ENCODE measurements at places on chromosomes 7 and 10.

- no peak for DNase-seq
Observed at GRCh38 chr7:34162027-34162565, 256.8 kb downstream of the BMPER start.

GRCh38 chr10:103949728-103950127 lies 17.2 kb upstream of the SLK start:
- DNase-seq: no peak

DNA sequence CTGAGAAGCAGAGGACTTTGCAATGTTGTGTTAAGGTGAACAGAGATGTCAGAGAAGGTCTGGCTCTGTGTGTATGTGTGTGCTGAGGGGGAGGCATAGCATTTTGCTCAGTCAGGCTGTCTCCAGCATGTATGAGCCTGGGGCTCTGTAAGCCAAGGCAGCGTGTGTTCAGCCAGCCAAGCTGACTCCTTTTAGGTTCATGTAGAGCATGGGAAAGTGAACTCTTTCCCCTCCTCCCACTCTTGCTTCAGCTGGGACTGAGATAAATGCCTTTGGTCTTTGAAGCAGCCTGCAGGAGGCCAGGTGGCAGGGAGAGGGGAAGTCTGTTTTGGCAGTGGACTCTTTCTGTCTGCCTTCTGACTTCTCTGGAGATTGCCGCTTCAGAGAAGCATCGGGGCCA lies 3.8 kb downstream of the SFXN2 start:
- no peak for DNase-seq

GRCh38 chr10:87862679-87863052 lies 667 bp downstream of the KLLN start:
- no peak for DNase-seq

DNA sequence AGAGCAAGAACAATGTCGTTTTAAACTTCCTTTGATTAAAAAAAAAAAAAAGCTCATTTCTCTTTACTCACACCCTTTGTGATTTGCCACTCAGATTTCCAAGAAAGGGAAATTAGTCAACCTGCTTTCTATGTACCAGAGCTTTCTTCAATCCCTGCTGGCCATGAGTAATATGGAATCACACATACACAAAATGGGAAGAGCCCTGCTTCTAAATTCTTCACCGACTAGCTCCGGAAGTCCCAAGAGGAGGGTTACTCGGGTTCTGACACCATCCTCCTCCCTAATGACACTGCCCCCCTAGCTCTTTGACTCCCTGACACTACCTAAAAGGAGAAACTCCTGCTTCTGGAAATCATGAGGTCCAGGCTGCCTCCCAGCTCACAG lies 81.8 kb upstream of the SFMBT2 start:
- no peak for DNase-seq

DNA sequence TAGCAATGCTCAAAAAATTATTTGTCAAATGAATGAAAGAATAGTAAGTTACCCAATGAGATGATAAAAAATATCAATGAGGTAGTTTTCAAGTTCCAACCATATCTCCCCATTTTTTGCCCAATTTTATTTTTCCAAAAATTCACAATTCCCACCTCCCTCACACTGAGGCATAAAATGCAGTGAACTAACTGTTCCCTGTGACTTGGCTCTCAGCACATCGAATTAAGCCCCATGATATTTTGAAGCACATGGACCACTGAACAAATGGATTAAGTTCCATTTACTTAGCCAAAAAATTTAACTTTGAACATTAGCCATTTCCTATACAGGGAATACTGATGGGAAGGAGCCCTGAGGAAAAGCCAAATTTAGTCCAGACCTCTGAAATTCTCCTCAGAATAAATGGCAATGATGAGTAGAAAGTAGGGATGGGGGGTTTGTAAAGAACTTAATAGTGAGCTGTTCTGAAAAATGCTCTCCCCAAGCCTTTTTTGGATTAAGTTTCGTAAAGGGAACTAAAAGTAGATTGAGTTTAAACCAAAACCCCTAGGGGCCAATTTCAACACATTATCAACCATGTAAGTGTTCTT lies 166.3 kb upstream of the GRM3 start:
- DNase-seq: no peak

DNA sequence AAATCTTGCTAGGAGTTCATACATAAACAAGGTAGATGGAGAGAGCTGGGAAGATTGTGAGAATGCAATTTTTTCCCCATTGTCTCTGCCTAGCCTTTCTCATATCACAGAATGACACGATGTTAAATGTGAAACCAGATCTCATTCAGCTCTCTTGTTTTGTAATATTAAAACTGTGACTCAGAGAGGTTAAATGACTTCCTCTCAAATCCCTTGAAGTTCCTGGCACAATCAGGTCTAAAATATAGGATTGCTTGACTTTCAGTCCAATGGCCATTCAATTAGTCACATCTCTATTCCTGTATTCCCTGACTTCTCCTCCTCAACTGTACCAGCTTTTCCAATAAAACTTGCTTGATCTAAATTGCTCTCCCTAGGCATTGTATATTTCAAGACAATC lies 3.1 kb downstream of the ANKRD22 start:
- peak; percentile 64 for DNase-seq

GRCh38 chr7:35694161-35694783 lies 663 bp downstream of the HERPUD2 start:
- no peak for DNase-seq

- DNase-seq: no peak
Observed at GRCh38 chr10:5526691-5527331, 2.0 kb downstream of the CALML3 start.

GRCh38 chr10:21520509-21520908 lies 5.0 kb downstream of the SKIDA1 start:
- DNase-seq: no peak

GRCh38 chr10:78838141-78838657 lies 230.6 kb upstream of the ZMIZ1 start:
- no peak for DNase-seq

DNA sequence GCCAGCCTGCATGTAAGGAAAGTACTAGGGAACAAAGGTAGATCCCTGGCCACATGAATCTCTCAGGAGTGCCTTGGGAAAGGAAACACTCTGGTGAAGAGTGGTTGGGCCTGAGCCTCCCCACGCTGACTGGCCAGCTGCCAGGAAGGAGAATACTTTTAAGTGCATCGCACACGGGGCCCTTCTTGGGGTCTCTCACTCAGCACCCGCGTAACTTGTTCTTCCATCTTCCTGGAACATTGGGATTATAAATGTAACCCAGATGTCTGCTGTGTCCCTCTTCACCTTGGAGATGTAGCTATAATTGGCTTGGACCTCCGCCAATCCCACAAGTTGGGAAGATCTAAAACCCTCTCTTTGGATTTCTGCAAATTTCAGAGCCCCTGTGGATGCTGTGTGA lies 4.4 kb upstream of the GLI3 start:
- no peak for DNase-seq

GRCh38 chr7:116988363-116988989 lies 35.2 kb downstream of the ST7 start:
- no peak for DNase-seq

- no peak for DNase-seq
Observed at GRCh38 chr7:150404172-150404804, 25.2 kb downstream of the ZNF775 start.

GRCh38 chr7:56250135-56250534 lies 133.9 kb upstream of the NUPR2 start:
- no peak for DNase-seq

DNA sequence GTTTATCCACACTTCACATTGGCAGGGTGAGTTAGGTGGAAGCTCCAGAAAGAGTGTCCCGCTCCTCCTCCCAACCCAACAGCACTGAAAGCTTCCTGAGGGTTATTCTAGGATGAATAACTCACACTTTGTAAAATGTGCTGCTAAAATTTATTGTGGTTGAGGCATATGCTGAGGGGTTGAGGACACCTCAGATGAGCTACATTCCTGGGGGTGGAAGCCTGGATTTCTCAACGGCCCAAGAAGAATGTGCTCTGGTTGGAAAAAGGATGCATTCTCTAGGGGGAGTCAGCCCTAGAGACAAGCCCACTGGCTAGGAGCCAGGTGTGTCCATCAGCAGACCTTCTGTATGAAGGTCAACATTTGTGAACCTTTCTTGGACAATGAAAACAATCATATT lies 91.5 kb upstream of the PDE1C start:
- DNase-seq: peak; percentile 75

- peak; percentile 90 for DNase-seq
Observed at GRCh38 chr10:118692872-118693271, 61.9 kb downstream of the CACUL1 start.

DNA sequence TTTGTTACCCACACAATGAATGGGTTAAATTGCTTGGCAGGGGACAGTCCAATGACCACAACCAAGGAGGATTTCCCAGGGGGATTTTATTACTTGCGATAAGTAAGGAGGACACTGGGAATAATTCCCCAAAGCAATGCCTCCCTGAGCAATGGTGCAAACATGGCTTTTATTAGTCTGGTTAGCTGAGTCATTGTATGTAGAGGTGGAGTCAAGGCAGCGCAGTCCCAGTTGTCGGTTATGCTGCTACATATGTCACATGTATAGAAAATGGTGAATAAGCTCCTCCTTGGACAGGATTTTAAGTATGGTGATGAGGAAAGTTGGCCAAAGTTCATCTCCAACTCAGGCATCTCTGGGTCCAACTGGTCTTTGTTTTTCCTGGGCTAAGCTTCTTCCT lies 3.9 kb upstream of the TRIM4 start:
- DNase-seq: no peak

DNA sequence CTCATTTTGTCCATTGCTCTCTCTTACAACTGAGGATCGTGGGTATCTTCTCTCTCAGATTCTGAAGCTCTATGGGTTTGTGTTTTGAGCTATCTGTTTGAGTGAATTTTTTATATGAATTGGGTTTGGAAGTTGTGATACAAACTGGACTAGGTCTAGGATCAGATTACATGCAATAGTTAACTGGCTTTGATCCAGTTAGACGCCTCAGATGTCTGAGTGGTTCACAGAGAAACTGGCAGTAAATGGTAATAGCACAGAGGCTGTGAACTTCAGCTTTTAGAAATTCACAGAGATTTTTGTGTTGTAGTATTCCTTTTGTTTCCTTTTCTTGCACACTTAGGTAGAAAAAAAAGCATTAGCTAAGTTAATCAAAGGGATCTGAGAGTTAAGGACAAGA lies 12.7 kb upstream of the DNMBP start:
- DNase-seq: no peak

- DNase-seq: no peak
Observed at GRCh38 chr7:727806-728460, 852 bp upstream of the PRKAR1B start.

- no peak for DNase-seq
Observed at GRCh38 chr10:19745672-19746071, 70.6 kb upstream of the PLXDC2 start.

- no peak for DNase-seq
Observed at GRCh38 chr7:133746847-133747246, 380.3 kb upstream of the LRGUK start.

GRCh38 chr7:14303536-14303935 lies 314.1 kb upstream of the ETV1 start:
- no peak for DNase-seq

DNA sequence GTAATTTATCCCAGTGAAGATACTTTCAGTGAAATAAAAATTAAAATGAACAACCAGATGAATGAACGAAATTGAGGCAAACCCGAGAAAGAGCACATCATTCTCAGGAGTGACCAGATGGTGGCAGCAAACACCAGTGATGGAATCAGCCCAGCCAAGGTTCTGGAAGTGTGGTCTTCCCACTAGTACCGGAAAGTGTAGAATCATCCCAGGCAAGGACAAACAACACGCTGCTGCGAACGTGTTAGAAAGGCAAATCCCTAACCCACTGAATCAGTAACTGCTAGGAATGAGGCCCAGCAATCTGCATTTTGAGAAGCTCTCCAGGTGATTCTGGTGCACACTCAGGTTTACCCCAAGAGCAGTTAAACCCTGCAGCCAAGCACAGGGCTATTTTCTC lies 15.5 kb upstream of the SLC18A3 start:
- no peak for DNase-seq

All from AG09309 (cell line).